ENCODE measurements at places on chromosomes 16 and 17.

GRCh38 chr17:80513892-80514291 is 30.7 kb upstream of the RPTOR start:
- DNase-seq = no peak

- no peak for DNase-seq
Observed at GRCh38 chr16:79677799-79678530, 77.4 kb upstream of the MAF start.

- no peak for DNase-seq
Observed at GRCh38 chr16:69407702-69408323, 16.6 kb upstream of the CYB5B start.

GRCh38 chr16:11428623-11428953 is 83.3 kb downstream of the RMI2 start:
- no peak for DNase-seq

DNA sequence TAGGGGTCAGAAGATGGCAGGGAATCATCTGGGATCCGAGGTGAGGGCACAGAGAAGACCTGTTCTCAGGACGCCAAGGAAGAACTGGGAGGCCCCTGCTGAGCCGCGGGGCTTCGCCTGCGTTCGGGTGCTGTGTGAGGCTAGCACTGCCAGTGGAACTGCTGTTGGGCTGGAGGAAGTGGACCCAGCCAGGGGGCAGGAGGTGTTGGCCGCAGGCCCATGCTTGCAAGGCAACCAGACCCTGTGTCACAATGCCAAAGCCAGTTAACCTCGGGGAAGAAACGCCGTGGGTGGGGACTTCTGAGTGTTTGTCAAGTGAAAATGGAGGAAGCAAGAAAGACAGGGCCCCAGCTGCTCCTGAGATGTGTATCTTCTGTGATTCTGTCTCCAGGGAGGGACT is 185.5 kb downstream of the LGALS9B start:
- no peak for DNase-seq

- no peak for DNase-seq
Observed at GRCh38 chr16:11398851-11399250, 53.6 kb downstream of the RMI2 start.

GRCh38 chr16:81703177-81704155 is 75.6 kb upstream of the PLCG2 start:
- DNase-seq = no peak

DNA sequence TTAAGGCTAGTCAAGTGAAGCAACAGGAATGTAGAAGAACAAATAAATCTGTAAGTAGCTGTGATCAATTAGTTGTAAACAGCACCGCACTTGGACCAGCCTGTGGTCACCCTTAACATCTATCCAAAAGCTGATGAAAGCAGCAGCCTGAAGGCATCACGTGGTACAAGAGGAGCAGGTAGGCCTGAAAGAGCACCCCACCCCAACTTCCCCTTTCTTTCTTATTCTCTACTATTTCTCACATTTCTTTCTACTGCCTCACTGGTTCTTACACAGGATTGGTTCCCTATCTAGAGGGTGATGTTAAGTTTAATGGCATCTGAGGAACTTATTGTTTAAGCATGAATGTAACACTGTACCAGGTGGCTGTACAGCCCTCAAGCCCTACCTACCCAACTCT is 42.6 kb upstream of the CLEC18B start:
- DNase-seq = no peak

GRCh38 chr17:65485388-65486299 is 75.8 kb downstream of the AXIN2 start:
- peak; percentile 34 for DNase-seq

DNA sequence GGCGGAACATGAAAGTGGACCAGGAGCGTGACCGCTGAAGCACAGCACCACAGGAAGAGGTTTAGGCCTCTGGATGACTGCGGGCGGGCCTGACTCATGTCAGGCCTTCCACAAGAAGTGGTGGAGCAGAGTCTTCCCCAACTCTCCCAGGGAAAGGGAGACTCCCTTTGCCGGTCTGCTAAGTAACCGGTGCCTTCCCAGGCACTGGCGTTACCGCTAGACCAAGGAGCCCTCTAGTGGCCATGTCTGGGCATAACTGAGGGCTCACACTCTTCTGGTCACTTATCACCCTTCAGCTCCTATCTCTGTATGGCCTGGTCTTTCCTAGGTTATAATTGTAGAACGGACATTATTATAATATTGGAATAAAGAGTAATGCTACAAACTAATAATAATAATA is 1931.9 kb downstream of the TP53TG3F start:
- peak; percentile 3 for DNase-seq

DNA sequence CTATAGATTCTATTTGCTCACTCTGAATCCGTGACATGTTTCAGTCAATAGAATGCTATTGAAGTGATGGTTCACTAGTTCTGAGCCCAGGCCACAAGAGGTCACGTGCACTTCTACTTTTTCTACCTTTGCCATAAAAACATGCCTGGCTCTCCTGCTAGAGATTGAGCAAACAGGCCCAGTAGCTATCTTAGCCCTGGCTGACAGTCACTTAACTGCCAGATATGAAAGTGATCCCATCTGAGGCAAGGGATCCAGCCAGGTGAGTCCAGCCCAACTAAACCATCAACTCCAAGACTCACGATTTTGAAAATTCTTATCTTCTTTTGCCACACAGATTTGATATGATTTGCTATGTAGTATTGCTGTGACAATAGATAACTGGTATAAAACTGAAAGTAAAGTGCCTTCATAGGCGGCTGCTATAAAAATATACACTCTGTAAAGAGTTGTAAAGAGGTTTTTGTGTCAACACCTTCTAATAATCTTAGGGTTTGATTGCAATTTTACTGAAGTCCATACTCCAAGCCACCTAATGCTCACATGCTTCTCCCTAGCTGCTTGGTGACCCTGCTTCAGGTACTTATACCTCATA is 937.7 kb upstream of the SOX9 start:
- no peak for DNase-seq

GRCh38 chr17:34624767-34625383 is 45.5 kb downstream of the TMEM132E start:
- DNase-seq = no peak

DNA sequence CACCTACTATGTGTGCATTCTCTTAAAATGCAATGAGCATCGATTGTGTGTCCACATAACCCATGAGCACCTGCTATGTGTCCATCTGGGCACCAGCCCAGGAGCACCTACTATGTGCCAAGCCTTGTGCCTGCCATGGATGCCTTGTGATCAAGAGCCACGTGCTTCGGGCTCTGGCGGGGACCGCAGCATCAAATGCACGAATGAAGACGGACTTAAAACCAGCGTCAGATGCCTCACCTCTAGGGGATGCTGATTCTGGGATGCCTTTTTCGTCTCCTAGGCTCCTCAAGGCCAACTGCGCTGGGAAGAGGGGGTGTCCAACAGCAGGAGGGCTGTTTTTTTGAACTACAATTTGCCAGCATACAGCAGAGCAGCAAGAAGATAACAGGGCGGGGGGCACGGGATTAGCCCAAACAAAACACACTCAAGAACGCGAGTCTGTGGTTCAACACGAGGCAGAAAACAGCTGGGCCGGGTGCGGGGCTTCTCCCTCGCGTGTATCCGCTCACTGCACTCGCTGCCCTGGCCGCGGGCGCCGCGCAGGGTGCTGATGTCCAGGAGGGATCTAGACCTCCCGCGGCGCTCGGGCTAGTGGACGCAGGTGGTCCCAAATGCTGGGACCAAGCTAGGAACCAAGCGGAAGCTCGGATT is 1.2 kb upstream of the GLIS2 start:
- DNase-seq = peak; percentile 33

DNA sequence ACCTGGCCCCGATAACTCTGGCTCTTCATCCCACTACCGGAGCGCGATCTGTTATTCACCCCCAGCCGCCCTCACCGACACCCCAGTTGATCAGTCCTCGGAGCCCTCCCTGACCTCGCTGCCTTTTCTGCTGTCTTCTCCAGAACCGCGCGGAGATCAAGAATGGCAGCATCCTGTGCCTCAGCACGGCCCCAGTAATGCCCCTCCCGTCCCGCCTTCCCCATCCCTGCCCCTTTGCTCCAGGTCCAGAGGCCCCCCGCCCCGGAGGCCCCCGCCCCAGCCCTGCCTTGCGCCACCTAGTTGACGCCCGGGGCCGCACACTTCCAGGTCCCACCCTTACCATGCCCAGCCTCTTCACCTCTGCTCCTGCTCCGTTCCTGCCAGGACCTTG is 872 bp downstream of the ELMO3 start:
- DNase-seq = no peak
